ENCODE measurements at places on chromosomes 12 and 14. TPM values are rescaled to one million over a fixed set of nuclear protein-coding genes. Genes with fewer than 3 reads are reported as not detected.

SLCO1C1 gene
- total RNA-seq, result 4.0 TPM

SLC38A4 gene
- total RNA-seq, result 12.0 TPM

AMN gene
- 2.1 TPM for total RNA-seq

SLC17A8 gene
- total RNA-seq, result 3.2 TPM

PLBD1 gene
- 16.9 TPM for total RNA-seq

KDM5A gene
- 72.3 TPM for total RNA-seq

CMKLR1 gene
- 6.1 TPM for total RNA-seq

WSCD2 gene
- 5.5 TPM for total RNA-seq

SLCO1A2 gene
- total RNA-seq, result 0.10 TPM

SELPLG gene
- total RNA-seq, result 2.2 TPM
